ENCODE measurements at places on chromosomes 1 and 21.

- no peak for DNase-seq
These were observed 92.9 kb upstream of the BARHL2 start for GRCh38 chr1:90809996-90810395.

DNA sequence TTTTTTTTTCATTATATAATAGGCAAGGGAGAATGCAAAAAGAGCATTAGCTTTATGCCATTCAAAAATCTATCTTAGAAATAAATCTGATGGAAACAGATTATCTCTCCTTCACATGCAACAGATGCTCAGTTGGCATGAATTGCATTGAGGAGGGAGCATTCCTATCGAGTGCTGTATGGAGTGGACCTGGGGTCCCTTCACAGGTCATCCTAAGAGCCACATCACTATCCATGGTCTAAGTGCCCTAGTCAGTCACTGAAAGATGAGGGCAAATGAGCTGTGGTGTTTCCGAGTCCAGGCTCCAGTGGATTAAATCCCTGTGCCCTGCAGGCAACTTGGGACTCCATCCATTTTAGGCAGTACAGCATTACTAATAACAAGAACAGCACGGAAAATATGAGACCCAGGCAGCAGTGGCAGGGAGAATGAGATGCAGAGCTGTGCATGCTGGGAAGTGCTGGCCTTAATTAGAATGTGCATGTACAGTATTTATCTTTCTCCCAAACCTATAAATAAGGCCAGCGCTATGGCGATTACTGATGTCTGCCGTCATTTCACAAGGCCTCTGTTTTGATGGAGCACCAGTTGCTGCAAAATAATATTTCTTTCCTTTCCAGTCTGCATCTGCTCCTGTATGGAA is 512.3 kb upstream of the PLXNA2 start:
- DNase-seq = no peak

- DNase-seq = no peak
These were observed 112.2 kb upstream of the COL6A1 start for GRCh38 chr21:45869121-45870007.

GRCh38 chr1:196680107-196680506 is 28.3 kb downstream of the CFH start:
- no peak for DNase-seq

- no peak for DNase-seq
These were observed 90.4 kb downstream of the RGS21 start for GRCh38 chr1:192407206-192407605.

DNA sequence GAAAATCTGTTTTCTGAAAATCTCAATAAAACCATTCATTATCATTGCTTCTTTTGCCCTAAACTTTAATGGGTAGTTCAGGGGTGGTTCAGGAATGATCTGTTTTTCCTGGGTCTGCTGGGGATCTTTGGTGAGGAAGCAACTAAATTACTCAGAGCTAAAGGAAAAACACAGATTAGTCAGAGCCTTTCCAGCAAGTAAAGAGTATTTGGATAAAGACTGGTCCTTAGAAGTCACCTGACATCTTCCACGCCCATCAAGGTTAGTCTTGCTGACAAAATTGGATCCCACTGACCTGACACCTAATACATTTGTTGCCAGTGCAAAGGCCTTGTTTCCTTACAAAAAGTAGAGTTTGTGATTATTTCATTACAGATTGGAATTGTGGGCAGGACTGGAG is 24.2 kb downstream of the HSPA13 start:
- no peak for DNase-seq

- DNase-seq = no peak
These were observed 54.7 kb downstream of the ROR1 start for GRCh38 chr1:63828322-63829044.

GRCh38 chr1:229031061-229031460 is 239.8 kb upstream of the RAB4A start:
- no peak for DNase-seq

- no peak for DNase-seq
These were observed 78.5 kb downstream of the ITPKB start for GRCh38 chr1:226660410-226661182.

GRCh38 chr1:26602378-26602959 is 72.9 kb downstream of the RPS6KA1 start:
- no peak for DNase-seq

DNA sequence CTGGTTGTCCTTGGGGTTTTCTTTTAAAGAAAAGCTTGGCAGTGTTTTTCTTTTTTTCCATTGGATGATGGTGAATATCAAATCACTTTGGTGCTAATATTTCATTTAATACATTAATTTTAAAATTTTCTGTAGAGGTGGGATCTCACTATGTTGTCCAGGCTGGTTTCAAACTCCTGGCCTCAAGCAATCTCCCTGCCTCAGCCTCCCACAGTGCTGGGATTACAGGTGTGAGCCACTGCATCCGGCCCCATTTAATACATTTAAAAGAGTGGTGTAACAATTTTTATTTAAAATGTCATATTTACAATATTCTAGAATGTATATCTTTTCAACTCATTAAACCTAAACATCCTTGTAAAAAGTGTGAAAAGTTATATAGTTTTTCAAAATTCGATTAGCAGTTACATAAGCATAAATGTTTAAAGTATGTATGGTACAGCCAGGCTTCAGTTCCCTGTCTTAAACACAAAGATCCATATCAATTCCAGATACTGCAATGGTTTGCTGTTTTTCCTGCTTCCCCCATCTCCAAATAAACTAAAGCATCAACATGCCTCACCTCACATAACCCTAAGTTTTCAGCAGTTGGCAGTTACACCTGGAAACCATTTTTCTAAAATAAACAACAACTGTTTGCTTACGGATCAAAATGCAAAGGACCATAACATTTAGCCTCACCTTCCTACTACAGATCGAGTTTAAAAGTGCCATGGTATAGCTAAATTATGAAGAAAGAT is 8.9 kb upstream of the LGALS8 start:
- no peak for DNase-seq

DNA sequence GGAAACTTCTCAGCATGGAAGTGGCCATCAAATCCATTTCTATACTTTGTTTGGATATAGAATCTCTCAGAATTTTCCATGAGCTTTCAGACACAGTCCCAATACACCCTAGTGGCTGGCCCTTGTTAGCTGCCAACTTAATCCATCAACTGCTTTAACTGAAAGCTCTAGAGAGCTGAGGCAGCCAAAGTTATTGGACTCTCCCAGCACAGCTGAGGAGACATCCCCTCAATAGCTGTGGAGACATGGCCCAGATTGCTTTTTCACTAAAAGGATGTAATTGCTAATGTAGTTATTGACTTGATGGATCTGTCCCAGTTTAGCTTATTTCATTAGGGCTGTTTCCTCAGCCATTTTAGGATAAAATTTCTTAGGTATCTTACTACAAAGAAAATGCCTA is 94.8 kb upstream of the PRMT6 start:
- DNase-seq = no peak

DNA sequence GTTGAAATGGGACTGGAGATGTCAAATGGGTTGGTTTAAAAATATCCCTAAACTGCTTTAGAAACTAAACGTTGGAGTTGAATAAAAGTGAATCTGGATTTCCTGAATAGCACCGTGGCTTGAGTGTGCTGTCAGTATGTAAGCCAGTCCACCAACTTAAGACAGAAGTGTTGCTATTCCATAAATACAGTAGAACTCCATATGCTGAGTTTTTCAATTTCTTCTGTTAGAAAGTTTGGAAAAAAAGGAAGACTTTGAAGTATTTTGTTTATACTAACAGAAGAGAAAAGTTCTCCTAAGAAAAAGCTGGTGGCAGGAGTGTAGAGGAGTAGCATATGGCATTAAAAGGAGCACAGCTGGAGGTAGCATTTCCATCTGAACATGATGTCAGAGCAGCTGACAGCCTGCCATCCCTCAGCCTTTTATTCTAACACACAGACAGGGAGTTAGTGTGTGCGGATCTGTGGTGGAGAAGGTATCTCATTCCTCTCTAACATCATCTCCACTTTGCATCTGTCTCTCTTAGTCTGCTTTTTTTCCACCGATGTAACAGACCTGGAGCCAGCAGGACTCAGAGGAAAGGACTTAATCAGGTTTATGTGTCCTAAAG is at the start of gene ZBTB18:
ZBTB18 (plus strand) TSS at position 449 of the 610 bp plus-strand sequence; CDS start at position 598, 149 bp downstream.
- DNase-seq = no peak

DNA sequence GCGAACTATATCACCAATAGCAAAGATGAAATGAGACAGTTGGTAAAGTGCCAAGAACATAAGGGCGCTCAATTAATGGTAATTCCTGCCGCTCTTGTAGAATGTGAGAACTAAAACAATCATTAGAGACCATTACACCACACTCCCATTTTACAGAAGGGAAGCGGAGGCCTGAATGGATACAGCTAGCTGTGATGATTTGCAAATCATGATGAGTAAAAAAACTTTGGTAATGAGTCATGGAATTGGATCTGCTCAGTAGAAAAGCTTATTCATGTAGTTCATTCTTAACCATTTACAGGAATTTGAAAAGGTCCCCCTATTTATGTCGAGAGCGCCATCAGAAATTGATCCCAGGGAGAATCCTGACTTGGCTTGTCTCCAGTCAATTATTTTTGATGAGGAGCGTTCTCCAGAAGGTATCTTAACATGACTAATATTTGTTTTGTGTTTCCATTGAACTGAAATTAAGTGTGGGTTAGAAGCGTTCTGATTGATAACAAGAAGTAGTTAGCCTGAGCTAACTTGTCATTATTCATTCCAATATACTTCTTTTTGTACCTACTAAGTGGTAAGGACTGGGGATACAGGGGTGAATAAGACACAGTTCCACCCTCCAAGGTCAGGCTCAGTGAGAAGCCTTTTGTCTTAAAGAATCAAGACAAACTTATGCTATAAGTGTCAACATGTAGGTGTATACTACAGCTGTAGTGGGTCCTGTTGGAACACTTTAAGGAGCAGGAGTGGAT is 812 bp downstream of the TTC4 start:
- DNase-seq = no peak

- no peak for DNase-seq
These were observed 1.4 kb upstream of the MIA3 start for GRCh38 chr1:222616525-222616924.

DNA sequence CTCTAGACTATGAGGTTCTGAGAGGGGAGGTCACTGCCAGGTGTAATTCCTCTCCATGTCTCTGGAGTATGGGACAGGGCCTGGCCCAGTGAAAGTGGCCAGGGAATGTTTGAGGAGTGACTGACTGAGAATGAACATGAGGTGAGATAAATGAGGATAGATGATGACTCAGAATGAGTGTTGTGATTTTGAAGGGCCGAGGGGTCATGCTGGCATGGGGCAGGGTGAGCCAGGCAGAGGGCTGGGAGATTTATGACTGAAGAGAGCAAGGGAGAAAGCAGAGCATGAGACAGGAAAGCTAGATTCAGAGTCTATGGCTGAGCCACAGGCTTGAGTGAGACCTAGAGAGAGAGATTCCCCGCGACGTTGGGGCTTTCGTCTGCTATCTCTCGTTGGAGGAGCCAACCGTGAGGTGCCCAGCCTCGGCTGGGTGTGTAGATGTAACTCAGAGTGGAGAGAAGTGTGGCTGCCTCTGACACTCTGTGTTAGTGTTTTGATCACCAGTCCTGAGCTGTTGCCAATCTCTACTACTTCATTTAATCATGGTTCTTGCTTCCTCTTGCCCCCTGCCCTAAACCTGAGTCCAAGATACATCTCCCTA is 50.1 kb downstream of the FOXD2 start:
- DNase-seq = no peak
